ENCODE measurements at places on chromosomes 16 and 17.

GRCh38 chr17:73058022-73058421 lies 34.5 kb downstream of the SLC39A11 start:
- DNase-seq = no peak

DNA sequence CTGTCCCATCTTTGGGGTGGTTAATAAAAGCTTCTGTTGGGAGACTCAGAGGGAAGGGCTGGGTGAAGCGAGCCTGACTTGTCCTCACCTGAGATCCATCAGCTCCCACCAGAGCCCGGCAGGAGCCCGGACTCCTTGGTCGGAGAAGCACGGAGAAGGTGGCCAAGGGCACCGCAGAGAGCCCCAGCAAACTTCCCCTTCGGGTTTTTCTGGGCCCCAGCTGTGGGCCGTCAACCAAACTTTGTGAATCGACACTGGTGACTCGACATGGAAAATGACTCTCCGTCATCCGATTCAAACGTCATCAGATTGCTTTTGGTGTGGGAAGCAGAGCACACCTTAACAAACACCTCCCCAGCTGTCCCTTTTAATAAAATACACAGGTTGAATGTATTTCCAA lies 21.4 kb downstream of the ENPP7 start:
- no peak for DNase-seq

DNA sequence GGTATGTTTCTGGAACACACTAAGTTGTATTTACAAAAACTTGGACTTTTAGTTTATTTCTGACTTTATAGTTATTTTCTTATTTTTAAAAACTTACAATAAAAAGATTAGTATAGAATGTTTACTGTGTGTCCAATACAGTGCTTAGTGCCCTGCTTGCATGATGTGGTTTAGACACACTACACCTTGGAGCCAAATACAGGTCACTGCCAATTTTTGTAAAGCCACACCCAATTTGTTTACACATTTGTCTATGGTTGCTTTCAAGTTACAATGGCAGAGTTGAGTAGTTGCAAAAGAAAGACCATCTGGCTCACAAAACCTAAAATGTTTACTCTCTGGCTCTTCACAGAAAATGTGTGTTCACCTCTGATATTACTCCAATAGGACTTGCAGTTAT lies 807.1 kb downstream of the KCNJ2 start:
- DNase-seq = no peak

GRCh38 chr17:58565389-58566311 lies 51.2 kb upstream of the MTMR4 start:
- DNase-seq = no peak

DNA sequence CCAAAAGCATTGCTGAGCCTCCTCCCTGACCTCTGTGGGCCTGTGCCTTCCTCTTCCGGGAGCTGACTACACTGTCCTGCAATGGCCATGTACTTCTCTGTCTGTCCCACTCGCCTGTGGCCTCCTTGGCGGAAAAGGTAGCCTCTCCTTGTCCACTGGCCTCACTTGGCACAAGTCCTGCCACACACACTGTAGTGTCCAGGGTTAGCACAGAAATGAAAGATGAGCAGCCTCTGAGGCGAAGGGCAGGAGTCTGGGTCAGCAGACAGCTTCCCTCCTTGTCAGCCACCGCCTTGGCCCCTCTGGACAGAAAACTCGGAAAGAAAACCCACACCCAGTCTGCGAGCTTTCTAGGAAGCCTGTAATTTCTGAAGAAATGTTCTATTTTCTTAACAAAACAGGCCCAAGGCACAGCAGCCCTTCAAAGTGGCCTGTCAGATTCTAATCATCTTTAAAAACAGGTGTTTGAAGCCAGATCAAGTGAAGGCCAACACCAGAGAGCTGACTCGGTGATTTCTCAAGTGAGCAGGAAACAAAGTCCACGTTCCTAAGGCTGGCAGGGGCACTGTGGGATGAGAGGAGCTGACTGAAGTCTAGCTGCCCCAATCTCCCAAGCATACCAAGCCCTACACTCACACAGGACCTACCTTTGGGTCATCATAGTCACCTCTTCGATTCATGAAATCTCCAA lies 67.2 kb downstream of the GTF3C1 start:
- no peak for DNase-seq

DNA sequence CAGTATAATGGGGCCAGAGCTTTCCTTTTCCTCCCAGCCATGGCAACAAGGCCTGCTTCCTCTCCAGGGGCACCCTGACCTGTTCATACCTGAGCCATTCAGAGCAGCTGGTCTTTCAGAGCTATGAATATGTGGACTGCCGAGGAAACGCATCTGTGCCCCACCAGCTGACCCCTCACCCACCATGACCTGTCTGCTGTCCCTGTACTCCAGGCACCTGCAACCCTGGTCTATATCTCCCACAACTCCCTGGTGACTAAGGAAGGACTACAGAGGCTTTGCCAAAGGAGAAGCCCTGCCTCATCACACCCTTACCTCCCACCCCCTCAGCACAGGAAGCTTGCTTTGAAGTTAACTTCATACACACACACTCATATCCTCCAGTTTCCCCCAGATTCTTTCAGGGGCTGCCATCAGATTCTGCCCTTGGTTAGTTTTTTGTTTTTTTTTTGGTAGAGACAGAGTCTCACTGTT lies 6.0 kb downstream of the TMEM106A start:
- no peak for DNase-seq

Measured in NCI-H1694 treated with DMSO at 0.1 percent for 48 hours (cell line).